ENCODE measurements at places on chromosomes 7 and 10.

DNA sequence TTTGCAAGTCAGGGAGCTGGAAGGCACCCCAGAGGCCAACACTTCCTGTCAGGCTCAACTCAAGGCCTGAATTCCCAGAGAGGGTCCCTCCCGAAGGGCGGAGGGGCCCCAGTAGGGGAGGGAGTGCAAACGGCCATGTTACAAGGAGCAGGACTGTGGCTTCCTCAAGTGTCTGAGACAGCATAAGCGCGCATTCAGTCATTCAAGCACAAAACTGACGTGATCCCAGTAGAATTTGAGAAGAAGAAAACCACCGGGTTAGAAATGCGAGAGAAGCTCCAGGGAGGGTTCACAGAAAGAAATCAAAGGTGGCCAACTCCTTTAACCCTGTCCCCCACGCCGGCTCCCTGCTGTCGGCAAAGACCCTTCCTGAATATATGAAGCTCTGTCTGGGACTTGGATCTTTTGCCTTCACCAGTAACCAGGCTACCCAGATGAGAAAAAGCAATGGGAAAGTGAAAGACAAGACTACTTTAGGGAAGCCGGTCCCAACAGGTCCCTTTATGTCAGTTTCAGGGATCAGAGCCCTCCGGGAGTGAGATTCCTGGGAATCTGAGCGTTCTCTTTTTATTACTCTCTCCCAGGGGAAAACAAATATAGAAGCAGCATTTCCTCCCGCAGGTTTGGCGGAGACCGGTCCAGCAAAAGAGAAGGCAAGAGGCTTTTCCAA is 1.3 kb downstream of the AFAP1L2 start:
- no peak for DNase-seq

DNA sequence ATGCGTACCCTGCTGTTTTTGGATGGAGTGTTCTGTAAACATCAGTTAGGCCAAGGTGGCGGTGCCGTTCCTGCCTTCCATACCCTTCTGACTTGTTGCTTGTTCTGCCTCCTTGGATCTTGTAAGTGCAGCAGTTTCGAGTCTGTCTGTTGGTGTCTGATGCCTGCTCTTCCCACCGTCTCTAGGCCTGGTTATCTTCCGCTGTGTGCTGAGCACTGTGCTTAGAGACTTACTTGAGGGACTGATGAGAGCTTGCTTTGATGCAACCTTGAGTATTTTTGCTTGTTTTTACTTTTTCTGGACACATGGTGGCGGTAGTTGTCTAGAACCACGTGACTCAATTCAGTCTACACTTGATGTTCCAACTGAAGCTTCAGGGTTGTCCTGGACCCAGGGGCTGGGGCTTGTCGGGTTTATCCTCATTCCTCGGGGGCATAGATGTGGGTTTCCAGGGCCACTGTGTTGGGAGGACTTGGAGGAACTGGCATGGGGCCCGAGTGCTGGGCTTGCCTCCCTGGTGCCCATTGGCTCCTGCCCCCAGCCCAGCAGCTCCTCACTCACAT is 14.4 kb upstream of the SPRN start:
- DNase-seq: no peak

GRCh38 chr10:46525177-46525823 is 31.2 kb downstream of the GPRIN2 start:
- no peak for DNase-seq

DNA sequence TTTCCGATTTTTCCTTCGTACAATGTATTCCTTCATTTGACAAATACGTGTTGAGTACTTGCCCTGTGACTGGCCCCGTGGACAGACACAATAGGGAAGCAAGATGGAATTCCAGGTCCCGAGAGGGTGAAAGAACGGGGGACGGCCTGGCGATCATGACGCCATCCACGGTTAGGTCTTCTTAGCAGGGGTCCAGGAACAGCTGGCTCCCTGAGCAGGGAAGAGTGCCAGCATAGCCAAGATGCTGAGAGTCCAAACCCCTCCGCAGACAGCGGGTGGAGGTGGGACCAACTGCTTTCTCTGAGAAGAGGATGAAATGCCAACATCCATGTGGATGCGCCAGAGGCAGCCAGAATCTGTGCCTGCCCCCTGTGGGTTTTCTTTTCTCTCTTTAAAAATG is 143.7 kb downstream of the DYNC2I1 start:
- no peak for DNase-seq

DNA sequence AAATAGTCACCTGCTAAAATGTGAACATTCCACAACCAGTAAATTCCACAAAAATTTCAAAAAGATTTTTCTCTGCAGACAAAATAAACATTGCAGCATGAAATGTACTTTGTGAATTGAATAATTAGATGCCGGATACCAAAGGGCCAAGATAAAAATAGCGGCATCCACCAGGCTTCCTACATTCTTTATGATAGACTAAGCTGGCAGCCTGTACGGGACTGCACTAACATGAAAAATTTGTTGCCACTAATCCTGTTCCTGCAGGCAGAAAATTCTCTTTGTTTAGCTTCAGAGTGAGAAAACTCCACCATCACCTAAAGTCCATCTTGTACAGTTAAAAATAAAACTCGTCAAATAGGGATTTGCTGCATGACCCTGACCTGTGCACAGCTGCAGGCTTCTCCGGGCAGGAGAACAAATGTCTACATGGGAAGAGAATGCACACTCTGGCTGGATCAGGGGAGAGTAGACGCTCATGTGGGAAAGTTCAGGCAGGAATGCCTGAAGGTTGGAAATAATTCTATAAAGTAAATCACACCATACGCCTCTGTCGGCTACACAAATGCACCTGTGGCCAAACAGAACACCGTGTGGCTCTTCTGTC is 15.6 kb upstream of the ADO start:
- DNase-seq: no peak

- no peak for DNase-seq
Measured at GRCh38 chr7:114931656-114932011, 9.7 kb downstream of the MDFIC start.

GRCh38 chr7:106329971-106330733 is 45.4 kb upstream of the NAMPT start:
- DNase-seq: no peak
